ENCODE measurements at places on chromosomes 1 and 21. TPM values are rescaled to one million over a fixed set of nuclear protein-coding genes. Genes with fewer than 3 reads are reported as not detected.
A peak's percentile ranks its signal among the peaks of the same experiment; 100 is the strongest.

- peak overlapping the region; percentile 99 for H3K27ac ChIP-seq
- H3K27me3 ChIP-seq: no peaks in the 10 kb centered on the region
- no peaks in the 10 kb centered on the region for H3K36me3 ChIP-seq
- H3K4me3 ChIP-seq: no peak overlapping the region
- peaks cover 82% of the 10 kb centered on the region for H3K4me1 ChIP-seq
- DNase-seq: peak; percentile 48
Measured at GRCh38 chr1:234720709-234721441, 110.9 kb upstream of the IRF2BP2 start.

DNA sequence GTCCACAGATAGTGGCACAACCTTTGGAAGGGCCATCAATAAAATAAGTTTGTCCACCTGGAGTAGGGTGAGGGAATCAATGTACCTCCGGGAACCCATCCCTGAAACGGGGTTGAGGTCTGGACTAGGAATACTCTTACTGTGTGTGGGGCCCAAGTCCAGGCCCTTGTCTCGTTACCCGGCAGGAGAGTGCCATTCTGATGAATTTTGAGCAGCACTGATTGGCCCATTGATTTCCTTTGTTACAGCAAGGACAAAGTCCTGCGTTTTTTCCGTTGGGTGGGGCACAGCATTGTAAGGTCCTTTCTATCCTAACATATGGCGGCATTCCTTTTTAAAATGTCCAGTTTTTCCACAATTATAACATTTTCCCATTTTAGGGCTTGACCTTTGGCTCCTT lies 75.2 kb downstream of the AXDND1 start:
- no peaks in the 10 kb centered on the region for H3K27me3 ChIP-seq
- no peaks in the 10 kb centered on the region for H3K4me1 ChIP-seq
- no peaks in the 10 kb centered on the region for H3K36me3 ChIP-seq
- H3K27ac ChIP-seq: no peak overlapping the region
- no peak overlapping the region for H3K4me3 ChIP-seq
- no peak for DNase-seq

- no peak overlapping the region for H3K27ac ChIP-seq
Measured at GRCh38 chr1:198491596-198491995, 48.9 kb downstream of the ATP6V1G3 start.

- peaks cover 58% of the 10 kb centered on the region for H3K4me1 ChIP-seq
- H3K36me3 ChIP-seq: no peaks in the 10 kb centered on the region
- H3K27ac ChIP-seq: no peak overlapping the region
- H3K4me3 ChIP-seq: no peak overlapping the region
- no peak for DNase-seq
Measured at GRCh38 chr1:25729790-25730644, 70.0 kb upstream of the SELENON start.

DNA sequence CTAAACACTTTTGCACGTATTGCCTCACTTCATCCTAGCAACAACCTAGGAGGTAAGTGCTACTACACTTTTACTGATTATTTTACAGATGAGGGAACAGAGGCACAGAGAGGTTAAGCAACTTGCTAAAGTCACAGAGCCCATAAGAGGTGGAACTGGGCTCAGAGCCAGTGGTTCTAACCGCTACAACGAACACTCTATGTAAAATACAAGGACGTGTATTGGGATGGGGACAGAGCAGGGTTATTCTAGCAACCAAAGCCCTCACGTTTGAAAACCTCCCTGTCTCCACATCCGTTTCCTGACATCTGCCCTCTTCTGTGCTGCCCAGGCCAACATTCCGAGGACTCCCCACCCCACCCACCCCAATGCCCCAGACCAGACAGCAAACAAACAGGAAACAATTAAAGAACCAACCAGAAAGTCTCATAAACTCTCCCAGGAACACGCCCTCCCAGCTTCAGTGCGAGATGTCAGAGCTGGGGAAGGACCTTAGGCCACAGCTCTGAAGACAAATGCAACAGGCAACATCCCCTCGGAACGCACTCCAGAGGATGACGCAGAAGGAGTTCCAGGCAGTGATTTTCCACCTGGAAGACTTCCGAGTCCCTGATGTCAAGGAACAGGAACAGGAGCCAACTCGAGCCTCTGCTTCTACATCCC lies 41.1 kb downstream of the GLIS1 start:
- DNase-seq: no peak
- H3K4me1 ChIP-seq: no peaks in the 10 kb centered on the region
- H3K36me3 ChIP-seq: no peaks in the 10 kb centered on the region
- no peaks in the 10 kb centered on the region for H3K27me3 ChIP-seq

DNA sequence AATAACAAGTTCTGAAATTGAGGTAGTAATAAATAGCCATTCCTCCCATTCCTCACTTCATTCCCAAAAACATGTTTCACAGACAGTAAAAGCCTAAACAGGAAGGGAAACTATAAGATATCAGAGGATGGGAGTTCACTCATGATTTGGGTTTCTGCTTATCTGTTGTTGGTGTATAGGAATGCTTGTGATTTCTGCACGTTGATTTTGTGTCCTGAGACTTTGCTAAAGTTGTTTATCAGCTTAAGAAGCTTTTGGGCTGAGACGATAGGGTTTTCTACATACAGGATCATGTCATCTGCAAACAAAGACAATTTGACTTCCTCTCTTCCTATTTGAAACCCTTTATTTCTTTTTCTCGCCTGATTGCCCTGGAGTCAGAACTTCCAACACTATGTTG lies 26.0 kb upstream of the POFUT2 start:
- no peaks in the 10 kb centered on the region for H3K27me3 ChIP-seq
- H3K4me3 ChIP-seq: no peak overlapping the region
- H3K4me1 ChIP-seq: peaks cover 8% of the 10 kb centered on the region
- H3K27ac ChIP-seq: no peak overlapping the region

DNA sequence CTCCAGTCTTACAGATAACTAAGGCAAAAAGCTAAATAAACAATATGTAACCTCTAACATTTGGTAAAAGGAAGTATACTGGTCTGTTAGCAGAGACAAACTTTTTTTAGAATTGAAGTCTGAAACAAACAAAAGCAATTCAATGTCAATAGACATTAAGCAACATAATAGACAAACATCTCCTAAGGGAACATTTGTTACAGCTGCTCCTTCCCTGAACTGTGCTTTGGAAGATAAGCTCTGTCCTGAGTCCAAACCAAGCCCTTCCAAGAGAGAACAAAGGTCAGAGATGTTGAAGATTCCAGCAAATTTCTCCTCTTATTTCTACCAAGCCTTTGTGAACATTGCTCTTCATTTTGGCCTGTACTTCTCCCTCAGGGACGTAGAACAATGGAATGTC lies 25.3 kb downstream of the FMO2 start:
- no peak overlapping the region for H3K4me3 ChIP-seq
- H3K27ac ChIP-seq: no peak overlapping the region
- H3K36me3 ChIP-seq: no peaks in the 10 kb centered on the region
- no peak for DNase-seq
- H3K4me1 ChIP-seq: peaks cover 49% of the 10 kb centered on the region

GRCh38 chr1:61337037-61337436 lies 254.7 kb downstream of the NFIA start:
- H3K4me3 ChIP-seq: no peak overlapping the region
- peak; percentile 43 for DNase-seq
- no peaks in the 10 kb centered on the region for H3K36me3 ChIP-seq
- H3K27me3 ChIP-seq: no peaks in the 10 kb centered on the region

- H3K4me1 ChIP-seq: peaks cover 12% of the 10 kb centered on the region
- no peak overlapping the region for H3K27ac ChIP-seq
- peak; percentile 92 for DNase-seq
- H3K27me3 ChIP-seq: peaks cover 33% of the 10 kb centered on the region
- no peak overlapping the region for H3K4me3 ChIP-seq
- no peaks in the 10 kb centered on the region for H3K36me3 ChIP-seq
Measured at GRCh38 chr1:209585672-209586071, 2.2 kb downstream of the CAMK1G start.

DNA sequence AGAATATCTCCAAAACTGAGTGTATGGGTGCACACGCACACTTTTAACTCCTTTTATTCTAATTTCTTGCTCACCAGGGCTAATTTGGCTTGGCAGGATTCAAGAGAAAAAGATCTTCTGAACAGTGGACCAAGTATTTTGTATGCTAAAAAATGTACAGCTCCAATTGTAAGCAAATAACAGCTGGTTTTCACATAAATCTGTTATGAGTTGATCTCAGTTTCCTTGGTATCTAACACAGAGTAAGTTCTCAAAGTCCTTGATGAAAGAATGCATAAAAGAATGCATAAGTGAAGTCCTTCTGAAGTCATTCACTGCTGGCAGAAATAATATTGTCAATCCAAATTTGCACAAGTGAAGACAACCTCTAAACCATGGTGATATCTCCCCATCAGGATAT lies 213.0 kb downstream of the OMA1 start:
- H3K4me3 ChIP-seq: no peak overlapping the region
- no peaks in the 10 kb centered on the region for H3K27me3 ChIP-seq
- no peaks in the 10 kb centered on the region for H3K4me1 ChIP-seq
- no peak overlapping the region for H3K27ac ChIP-seq
- no peaks in the 10 kb centered on the region for H3K36me3 ChIP-seq

GRCh38 chr21:35284199-35284598 lies 235.1 kb upstream of the RUNX1 start:
- no peak overlapping the region for H3K27ac ChIP-seq
- no peak overlapping the region for H3K4me3 ChIP-seq
- H3K27me3 ChIP-seq: no peaks in the 10 kb centered on the region
- H3K36me3 ChIP-seq: no peaks in the 10 kb centered on the region
- peaks cover 4% of the 10 kb centered on the region for H3K4me1 ChIP-seq

- H3K36me3 ChIP-seq: no peaks in the 10 kb centered on the region
- H3K4me3 ChIP-seq: peak overlapping the region; percentile 0
- H3K27ac ChIP-seq: no peak overlapping the region
- H3K4me1 ChIP-seq: peaks cover 7% of the 10 kb centered on the region
- no peaks in the 10 kb centered on the region for H3K27me3 ChIP-seq
- peak; percentile 82 for DNase-seq
Measured at GRCh38 chr21:41112740-41113692, 54.9 kb upstream of the BACE2 start.

DNA sequence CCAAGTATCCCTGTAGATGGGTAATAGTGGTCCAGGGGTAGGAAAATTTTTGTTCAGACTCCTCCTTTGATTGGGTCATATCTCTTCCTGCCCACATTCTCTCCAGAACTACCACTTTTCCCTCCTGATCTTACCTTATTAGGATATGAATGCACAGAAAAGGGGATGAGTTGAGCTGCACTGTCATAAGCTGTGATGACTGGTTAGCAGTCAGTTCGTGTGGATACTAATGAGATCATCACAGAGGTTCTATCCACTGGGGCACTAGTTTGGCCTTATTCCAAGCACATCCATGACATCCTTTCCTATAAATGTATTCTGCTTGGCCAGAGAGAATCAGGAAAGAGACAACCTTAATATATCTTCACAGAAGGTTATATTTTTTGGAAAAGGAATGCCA lies 22.1 kb upstream of the TBX15 start:
- peaks cover 29% of the 10 kb centered on the region for H3K27me3 ChIP-seq
- H3K4me3 ChIP-seq: no peak overlapping the region

DNA sequence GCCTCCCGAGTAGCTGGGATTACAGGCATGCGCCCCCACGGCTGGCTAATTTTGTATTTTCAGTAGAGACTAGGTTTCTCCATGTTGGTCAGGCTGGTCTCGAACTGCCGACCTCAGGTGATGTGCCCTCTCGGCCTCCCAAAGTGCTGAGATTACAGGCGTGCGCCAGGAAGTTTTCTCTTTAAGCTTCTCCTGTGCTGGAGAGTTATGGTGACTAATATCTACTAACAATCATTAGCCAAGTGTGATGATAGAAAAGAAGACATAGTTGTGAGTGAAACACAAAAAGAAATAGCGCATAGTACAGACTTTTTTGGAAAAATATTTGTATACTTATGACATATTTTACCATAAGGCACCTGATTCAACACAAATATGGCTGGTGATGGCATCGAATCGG lies 56.5 kb downstream of the SETD4 start:
- H3K36me3 ChIP-seq: no peaks in the 10 kb centered on the region
- no peak overlapping the region for H3K4me3 ChIP-seq
- no peaks in the 10 kb centered on the region for H3K27me3 ChIP-seq
- H3K27ac ChIP-seq: no peak overlapping the region
- no peaks in the 10 kb centered on the region for H3K4me1 ChIP-seq

- no peak overlapping the region for H3K27ac ChIP-seq
- H3K27me3 ChIP-seq: no peaks in the 10 kb centered on the region
- no peaks in the 10 kb centered on the region for H3K36me3 ChIP-seq
- H3K4me3 ChIP-seq: no peak overlapping the region
- H3K4me1 ChIP-seq: no peaks in the 10 kb centered on the region
Measured at GRCh38 chr1:111354584-111354983, 63.9 kb downstream of the CHIA start.

DNA sequence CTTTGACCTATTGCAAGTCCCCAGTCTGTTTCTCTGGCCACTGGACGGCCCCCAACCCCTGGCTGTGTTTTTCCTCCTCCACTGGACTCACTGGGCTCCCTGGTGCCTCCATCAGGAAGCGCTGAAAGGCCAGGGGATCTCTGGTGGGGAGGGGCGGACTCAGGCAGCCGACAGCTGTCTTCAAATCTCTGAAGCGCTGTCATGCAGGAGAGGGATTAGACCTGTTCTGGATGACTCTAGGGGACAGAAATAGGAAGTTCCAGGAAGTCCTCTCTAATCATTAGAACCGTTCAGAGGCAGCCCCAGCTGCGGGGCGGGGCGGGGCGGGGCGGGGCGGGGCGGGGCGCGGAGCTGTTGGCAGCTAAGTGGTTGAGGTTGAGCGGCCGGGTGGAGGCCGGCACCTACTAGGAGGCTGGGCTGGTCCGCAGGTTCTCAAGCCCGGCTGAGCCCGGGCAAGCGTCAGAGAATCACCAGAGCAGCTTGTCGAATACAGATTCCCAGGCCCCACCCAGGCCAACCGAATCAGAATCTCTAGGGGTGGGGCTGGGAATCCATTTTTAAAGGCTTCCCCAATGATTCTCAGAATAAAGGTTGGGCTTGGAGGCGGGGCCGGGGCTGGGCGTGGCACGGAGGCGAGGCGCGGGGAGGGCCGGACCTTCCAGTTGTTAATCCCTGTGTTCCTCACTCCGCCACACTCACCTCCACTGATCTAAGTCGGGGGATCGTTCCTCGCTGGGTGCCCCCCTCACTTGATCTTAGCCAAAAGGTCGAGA lies 11.4 kb upstream of the PHLDA3 start:
- peak; percentile 93 for DNase-seq
- peaks cover 17% of the 10 kb centered on the region for H3K4me1 ChIP-seq
- no peaks in the 10 kb centered on the region for H3K27me3 ChIP-seq
- H3K27ac ChIP-seq: peak overlapping the region; percentile 95
- peak overlapping the region; percentile 39 for H3K4me3 ChIP-seq

GRCh38 chr1:3183411-3183810 lies 114.4 kb downstream of the PRDM16 start:
- H3K36me3 ChIP-seq: no peaks in the 10 kb centered on the region

ACKR1 gene
- polyA plus RNA-seq: 41.3 TPM

TRIM58 gene
- polyA plus RNA-seq: 0.19 TPM

FMO5 gene
- polyA plus RNA-seq: 88.5 TPM

TGFBR3 gene
- 4.2 TPM for polyA plus RNA-seq

TNFSF4 gene
- polyA plus RNA-seq: 0.50 TPM

GJA9 gene
- not detected for polyA plus RNA-seq

ERICH3 gene
- not detected for polyA plus RNA-seq

SPAG17 gene
- polyA plus RNA-seq: not detected

DDR2 gene
- 18.6 TPM for polyA plus RNA-seq

LCE1C gene
- polyA plus RNA-seq: not detected
